Renal pelvis (tissue), 12 donors: ENCODE measurements at places on chromosomes 11 and 22. TPM values are rescaled to one million over a fixed set of nuclear protein-coding genes. Genes with fewer than 3 reads are reported as not detected.

- DNase-seq = no peak
These were observed 51.9 kb downstream of the SLC1A2 start for GRCh38 chr11:35367491-35367890.

CSRP3 gene
- not detected for polyA plus RNA-seq

DNA sequence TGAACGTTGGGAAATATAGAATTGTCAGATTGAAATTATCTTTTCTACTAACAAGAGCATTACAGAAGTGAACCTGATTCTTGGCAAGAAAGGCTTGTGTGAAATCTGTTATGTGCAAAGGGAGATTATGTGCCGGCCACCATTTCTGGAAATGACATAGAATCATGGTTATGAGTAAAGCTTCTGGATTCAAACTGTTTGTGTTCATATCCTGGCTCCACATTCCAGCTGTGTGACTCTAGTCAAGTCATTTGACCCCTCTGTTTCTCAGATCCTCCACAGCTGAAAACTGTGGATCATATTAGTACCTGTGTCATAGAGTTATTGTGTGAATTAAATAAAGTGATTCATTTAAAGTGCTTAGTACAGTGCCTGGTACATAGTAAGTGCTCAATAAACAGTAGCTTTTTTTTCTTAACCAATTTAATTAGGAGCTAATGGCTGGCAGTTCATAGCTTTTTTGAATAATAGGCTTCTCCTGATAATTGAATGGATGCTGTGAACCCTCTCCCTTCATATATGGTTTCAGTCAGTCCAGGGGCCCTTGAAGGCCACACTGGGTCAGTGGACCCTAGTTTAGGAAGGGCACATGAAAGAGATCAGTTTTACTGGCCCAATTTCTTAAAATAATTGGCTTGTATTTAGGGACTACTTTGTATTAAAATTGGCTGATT, 34.6 kb downstream of the EHF start:
- DNase-seq = no peak

SYT9 gene
- polyA plus RNA-seq = 5.1 TPM

DNA sequence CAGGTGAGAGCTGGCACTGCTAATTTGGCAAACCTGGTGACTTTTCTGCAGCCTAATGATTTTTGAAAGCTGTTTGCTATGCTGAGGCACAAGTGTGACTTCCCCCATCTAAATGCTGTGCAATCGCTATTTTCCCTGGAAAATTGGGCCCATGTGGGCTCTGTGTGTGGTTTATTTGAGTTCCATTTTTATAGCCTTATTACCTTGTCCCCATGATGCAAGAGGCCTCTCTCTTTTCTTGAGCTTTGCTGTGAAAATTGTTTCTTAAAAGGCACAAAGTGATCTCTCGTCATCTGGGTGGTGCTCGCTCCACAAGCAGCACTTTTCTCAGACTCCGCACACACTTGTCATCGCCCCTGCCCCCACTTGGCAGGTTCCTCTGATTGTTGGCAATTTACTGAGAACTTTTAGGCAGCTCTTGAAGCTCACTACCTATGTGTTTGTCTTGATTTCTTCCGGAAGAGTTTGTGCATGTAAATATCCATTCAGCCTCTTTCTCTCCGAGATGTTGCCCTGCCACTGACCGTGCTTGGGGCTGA, 24.9 kb downstream of the BMAL1 start:
- no peak for DNase-seq

DNA sequence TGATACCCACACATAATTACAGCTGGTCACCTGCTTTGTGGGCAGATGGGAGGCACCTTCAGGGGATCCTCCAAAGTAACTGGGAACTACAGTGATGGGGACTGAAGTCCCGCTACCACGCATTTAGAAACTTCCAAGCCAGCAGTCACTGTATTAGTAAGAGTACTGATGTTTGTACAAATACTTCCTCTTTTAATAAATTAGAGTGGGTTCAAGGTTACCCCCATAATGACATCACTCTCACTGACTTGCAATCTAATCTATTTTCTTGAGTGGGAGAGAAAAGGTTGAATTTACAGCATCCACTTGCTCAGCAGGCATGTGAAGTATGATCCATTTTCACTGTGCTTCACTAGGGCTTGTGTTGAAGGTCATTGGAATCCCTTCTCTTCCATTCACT, 72.1 kb upstream of the TIMP3 start:
- no peak for DNase-seq

GRCh38 chr11:79054636-79055035, 386.2 kb downstream of the TENM4 start:
- no peak for DNase-seq

DNA sequence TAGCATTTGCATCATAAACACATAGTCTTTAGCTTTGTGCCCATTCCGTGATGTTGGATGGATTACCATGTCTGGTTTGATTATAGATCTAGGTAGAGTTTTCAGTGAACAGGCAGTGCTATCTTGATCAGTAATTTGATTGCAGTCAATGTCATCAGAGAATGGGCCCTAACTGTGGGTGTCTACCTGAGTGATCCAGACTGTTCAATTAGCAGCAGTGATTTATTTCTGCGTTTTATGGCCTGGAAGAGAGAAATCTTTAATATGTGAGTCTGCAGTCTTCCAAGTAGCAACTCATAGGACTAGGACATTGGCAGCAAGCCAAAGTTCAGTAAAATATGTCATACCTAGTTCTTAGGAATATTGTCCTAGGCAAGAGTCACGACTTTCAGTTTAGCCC, 80.3 kb downstream of the CASP12 start:
- DNase-seq = no peak
